ENCODE measurements at places on chromosomes 2 and 18. TPM values are rescaled to one million over a fixed set of nuclear protein-coding genes. Genes with fewer than 3 reads are reported as not detected.
A peak's percentile ranks its signal among the peaks of the same experiment; 100 is the strongest.

NHEJ1 gene
- total RNA-seq = 22.8 TPM

- DNase-seq = no peak
These were observed 91.3 kb downstream of the ZBTB7C start for GRCh38 chr18:48317781-48318381.

CFAP65 gene
- total RNA-seq = not detected

DNA sequence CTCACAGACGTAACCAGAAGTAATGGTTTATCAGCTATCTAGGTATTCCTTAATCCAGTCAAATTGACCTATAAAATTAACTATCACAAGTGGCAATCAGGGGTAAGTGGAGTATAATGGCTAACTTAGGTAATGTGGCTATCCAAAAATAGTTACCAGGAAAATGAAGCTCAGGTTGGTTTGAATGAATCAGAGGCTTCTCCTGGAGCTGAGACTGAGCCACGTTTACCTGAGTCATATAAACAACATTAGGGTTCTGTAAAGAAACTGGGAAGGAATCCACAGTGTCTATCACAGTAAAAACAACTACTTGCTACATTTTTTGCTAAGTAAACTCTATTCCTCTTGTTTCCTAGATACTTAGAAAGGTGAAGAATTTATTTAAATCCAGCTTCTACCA lies 236.0 kb upstream of the SPHKAP start:
- no peak for DNase-seq

- peak; percentile 57 for DNase-seq
These were observed 479.3 kb downstream of the CPS1 start for GRCh38 chr2:211035548-211036185.

DNA sequence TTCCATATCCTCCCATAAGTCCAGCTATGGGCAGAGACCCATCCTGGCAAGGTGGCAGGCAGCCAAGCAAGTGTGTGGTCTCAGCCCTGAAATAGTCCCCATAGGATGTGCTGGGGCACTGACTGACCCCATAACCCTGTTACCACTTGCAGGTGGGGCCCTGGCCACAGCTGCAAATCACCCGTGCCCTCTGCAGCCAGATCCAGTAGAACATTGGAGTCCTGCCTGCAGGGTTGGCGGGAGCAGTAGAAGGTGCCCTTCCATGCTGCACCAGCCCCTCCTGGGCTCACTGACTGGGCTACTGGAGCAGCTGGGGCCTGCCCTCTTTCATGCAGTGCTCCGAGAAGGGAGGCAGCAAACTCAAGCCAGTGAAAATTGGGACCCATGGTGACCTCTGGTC lies 112.6 kb upstream of the MCFD2 start:
- DNase-seq = no peak

- DNase-seq = no peak
These were observed 75.9 kb downstream of the MYCN start for GRCh38 chr2:16016282-16016681.

SCG2 gene
- not detected for total RNA-seq

DNA sequence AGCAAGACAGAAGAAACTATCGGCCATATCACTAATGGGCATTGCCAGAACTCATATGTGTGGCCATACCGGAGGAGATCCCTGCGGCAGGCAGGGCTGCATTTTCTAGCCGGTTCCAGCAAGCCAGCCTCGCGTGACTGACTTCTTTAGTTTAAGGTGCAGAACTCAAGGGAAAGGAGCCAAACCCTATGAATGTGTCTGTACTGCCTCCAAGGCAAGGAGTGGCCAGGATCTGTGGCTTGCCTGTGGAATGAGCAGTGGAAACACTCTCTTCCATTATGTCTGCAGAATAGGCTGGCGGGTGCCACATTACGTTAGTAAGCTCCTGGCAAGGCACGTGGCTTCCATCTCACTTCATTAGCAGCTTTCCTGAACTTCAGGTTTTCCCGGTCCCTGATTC lies 137.6 kb downstream of the ATL2 start:
- DNase-seq = no peak

BCL2 gene
- total RNA-seq = 81.3 TPM

WDPCP gene
- total RNA-seq = 8.9 TPM

CDH19 gene
- not detected for total RNA-seq

ABCB11 gene
- total RNA-seq = not detected

DNA sequence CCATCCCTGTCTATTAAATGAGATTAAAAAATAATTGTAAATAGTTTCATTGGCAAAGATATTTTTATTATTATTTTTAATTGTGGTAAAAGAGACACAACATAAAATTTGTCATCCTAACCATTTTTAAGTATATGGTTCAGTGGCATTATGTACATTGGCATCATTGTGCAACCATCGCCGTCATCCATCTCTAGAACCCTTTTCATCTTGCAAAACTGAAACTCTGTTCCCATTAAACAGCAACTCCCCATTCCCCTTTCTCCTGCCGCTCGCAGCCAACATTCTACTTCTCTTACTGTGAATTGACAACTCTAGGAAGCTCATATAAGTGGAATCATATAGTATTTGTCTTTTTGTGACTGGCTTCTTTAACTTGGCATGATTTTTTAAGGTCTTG lies 25.3 kb downstream of the LAMA3 start:
- DNase-seq = no peak

- no peak for DNase-seq
These were observed 645.1 kb upstream of the SETBP1 start for GRCh38 chr18:44035554-44035953.

NEU4 gene
- total RNA-seq = 1.2 TPM

VWC2L gene
- total RNA-seq = not detected

SH3YL1 gene
- total RNA-seq = 17.4 TPM

DNA sequence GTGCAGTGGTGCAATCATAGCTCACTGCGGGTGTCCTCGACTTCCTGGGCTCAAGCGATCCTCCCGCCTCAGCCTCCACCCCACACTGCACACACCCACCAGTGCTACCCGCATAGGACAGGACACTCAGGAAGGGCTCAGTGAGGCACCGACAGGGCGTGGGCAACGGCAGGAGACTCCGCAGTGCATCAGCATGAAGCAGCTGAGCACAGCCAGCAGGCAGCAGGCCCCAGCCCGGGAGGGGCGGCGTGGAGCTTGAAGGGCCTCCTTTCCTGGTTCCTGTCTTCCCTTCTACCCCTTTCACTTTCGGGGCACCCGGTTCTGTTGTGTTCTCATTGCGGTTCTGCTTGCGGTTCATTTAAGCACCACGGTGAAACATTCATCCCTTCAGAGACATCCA lies 89.8 kb downstream of the ZNF516 start:
- no peak for DNase-seq

- no peak for DNase-seq
These were observed 8.6 kb downstream of the FAM124B start for GRCh38 chr2:224393157-224393872.
